HFF-Myc (cell line): ENCODE measurements at places on chromosomes 7 and 10.

GRCh38 chr7:138924501-138925225 is 56.5 kb downstream of the KIAA1549 start:
- no peak for DNase-seq

DNA sequence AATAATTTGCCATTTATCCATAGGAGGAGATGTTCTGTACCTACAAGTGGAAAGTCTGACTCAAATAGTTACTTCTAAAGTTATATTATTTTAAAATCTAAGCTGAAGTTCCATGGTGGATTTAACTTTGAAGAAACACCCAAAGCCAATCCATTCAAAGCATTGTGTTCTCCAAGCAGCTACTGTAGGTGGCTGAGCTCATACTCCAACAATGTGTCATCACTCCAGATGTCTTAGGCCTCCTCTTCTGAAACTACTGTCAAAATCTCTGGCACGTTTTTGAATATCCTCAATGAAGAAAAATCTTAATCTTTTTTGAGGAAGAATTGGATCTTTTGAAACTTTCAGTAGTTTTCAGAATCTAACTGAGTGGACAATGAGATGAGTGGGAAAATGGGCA is 169.1 kb downstream of the PTEN start:
- no peak for DNase-seq

DNA sequence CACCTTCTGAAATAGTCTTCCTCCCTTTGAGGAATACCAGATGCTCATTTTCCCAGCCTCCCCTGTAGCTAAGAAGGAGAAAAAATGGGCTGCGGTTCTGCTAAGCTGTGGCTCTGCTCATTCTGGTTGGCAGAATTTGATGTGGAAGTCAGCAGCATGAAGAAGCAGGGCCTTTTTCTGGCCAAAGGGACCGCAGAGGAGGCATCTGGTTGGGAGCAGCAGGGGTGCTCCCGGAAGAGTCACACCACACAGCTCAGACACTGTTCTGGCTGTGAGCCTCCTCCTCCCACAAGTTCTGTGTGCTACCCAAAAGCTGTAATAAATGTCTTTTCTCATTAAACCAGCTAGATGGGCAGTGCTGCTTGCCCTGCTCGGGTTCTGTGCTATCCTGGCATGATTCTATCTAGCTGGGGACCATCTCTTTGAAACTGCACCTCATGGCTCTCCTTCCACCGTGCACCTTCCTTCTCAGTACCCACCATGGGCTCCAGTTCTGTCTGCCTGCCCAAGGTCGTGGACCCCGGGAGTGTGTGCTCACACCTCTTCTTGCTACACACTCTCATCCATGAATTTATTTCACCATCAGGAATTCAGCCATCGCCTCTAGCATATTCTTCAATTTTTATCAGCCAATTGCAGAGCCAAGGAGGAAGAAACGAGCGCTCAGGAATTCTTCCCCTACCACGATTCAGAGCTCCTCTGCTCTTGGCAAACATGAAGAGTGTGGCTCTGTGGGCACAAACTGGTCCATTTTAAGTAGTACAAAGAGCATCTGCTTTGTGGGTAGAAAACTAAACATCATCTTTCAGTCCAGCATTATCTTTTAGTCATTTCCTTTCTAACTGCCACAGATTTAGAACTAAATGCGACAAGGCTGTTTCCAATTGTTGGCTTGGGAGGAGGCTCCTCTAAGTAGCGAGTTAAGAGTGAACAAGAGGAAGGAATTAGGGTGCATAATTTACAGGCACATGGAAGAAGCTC is 76.9 kb downstream of the FAM171A1 start:
- DNase-seq: no peak

DNA sequence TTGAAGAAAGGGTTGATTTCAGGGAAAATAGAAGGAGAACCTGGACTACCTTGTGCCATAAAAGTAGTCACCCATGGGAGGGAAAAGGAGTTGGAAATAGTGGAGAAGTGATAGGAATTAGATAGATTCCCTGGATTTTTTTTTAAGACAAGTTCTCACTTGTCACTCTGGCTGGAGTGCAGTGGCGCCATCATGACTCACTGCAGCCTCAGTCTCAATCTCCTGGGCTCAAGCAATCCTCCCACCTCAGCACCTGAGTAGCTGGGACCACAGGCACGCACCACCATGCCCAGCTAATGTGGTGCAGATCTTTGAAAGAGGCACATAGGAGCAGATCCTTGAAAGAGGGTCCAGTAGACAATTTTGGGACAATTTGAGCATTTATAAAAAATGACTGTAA is 9.5 kb upstream of the BLNK start:
- DNase-seq: no peak

- DNase-seq: no peak
Observed at GRCh38 chr7:148773334-148773733, 74.6 kb downstream of the CUL1 start.

GRCh38 chr7:125775317-125775716 is 845.7 kb upstream of the POT1 start:
- no peak for DNase-seq

GRCh38 chr10:93938140-93938539 is 44.4 kb downstream of the SLC35G1 start:
- DNase-seq: no peak

GRCh38 chr10:78924319-78925003 is 144.3 kb upstream of the ZMIZ1 start:
- no peak for DNase-seq

DNA sequence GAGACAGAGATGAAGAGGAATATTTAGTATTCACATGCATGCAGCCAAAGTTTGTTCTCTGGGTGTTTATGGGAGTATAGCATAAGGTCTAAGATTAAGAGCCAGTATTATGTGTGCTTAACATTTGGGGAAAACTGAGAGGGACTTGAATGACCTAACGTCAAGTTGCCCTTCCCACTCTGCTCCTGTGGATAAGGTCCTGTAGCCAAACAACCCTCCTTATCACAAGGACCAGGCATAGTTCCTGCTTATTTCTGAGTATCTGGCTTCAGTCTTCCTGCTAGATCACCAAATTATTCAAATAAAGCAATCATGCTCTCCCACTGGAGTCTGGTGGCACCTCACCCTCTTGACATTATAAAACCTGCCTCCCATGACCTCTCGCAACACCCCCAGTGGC is 137.9 kb upstream of the SEMA3E start:
- no peak for DNase-seq

GRCh38 chr10:105658696-105659095 is 1017.6 kb downstream of the SORCS3 start:
- DNase-seq: no peak

DNA sequence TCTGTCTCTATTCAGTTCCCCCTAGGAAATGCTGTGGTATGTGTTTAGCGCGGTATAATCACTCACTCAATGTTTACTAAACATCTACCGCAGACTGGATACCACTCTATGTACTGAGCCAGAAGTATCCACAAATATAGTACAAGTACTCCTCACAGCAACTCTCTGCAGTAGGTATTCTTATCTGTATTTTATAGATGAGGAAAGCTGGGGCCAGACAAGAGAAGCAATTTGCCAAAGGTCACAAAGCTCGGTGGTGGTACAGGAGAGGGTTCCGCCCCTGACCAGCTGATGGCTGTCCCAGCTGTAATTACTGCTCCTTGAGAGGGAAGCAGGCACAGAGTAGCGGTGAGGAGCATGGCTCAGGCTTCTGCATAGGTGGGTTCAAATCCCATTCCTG is 184.1 kb downstream of the DOCK4 start:
- no peak for DNase-seq

DNA sequence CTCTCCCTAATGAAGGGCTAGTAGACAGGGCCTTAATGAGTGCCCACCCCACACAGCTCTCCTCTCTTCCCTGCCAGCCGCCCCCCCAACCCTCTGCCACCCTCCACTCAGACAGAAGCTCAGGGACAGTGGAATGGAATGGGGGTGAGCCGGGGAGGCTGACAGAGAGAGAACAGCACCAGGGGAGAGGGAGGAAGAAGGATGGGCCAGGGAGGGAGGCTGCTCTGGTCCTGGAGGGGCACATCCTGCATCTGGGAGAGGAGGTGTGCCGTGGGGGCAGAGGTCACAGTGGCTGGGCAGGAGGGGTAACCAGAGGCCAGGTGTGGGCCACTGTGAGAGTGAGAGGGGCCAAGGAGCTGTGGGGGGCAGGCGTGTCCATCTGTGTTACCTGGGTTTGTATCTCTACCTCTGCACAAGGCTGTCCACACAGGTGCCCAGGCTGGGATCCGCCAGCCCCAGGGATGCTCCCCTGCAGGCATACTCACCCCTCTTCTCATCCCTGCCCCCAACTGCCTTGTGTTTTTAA is 2.4 kb downstream of the NYAP1 start:
- no peak for DNase-seq

- DNase-seq: peak; percentile 11
Observed at GRCh38 chr7:128737867-128738385, 1.2 kb upstream of the CALU start.

DNA sequence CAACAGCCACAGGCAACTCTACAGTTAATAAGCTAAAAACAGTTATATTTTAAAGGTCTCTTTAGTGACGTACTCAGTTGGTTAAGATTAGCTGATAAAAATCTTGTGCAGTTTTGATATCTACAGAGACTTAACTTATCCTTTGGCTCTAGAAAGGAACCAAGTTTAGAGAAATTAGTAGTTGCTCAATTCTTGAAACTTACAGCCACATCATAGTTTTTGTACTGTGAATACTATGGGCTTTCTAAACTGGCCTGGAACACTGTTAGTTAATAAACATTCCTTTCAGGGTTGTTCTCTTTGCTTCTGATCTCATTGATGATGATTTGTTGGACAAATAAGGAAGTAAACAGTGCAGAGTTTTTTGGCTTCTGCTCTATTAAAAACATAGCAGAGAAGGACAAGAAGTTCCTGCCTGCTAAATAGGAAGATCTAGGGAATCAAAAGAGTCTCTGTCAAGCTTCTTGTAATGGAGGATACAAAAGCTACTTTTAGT is 73.1 kb downstream of the MKLN1 start:
- DNase-seq: no peak

- no peak for DNase-seq
Observed at GRCh38 chr10:70315276-70315675, 31.5 kb upstream of the NPFFR1 start.

DNA sequence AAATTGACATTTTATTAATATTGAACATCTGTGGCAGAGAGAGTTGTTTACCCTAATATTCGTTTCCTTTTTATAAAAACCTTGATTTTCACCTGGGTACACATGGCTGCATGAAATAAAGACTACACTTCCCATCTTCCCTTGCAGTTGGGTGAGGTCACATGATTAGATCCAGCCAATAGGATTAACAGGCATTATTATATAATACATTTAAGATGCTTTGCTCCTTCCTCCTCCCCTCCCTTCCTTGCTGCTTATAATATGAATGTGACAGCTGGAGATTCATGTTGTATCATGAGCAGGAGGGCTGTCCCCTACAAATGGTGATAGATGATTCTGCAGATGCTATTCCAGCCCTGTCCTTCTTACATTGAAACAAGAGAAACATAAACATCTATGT is 146.6 kb downstream of the SH2D4B start:
- DNase-seq: no peak

- DNase-seq: no peak
Observed at GRCh38 chr10:44422570-44423101, 37.7 kb upstream of the CXCL12 start.

DNA sequence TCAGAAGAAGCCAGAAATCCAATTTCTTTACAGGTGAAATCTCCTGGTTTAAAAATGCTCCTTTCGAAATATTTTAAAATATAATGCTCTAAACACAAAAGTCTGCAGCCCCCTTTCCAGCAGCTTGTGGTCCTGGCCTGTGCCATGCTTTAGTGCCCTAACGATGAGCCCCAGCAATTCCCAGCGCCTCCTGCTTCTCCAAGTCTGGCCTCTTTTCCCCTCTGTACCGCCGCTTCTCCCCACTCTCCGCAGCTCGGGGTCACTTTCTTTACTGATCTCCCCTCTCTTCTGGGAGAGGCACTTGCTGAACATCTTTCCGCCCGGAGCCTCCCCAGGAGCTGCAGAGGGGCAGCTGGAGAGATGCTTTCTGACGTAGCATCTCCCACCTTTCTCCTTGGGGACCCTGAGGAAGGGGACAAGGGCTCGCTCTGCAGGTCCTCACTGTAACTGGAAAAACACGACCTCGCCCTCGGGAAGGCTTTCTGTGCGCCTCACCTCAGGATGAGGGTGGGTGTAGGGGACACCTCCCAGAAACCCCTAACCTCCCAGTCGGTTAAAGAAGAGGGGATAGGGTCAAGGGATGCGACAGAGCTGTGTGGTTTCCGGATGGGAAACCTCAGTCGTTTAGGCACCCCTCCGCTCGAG is 565 bp upstream of the INA start:
- DNase-seq: no peak

DNA sequence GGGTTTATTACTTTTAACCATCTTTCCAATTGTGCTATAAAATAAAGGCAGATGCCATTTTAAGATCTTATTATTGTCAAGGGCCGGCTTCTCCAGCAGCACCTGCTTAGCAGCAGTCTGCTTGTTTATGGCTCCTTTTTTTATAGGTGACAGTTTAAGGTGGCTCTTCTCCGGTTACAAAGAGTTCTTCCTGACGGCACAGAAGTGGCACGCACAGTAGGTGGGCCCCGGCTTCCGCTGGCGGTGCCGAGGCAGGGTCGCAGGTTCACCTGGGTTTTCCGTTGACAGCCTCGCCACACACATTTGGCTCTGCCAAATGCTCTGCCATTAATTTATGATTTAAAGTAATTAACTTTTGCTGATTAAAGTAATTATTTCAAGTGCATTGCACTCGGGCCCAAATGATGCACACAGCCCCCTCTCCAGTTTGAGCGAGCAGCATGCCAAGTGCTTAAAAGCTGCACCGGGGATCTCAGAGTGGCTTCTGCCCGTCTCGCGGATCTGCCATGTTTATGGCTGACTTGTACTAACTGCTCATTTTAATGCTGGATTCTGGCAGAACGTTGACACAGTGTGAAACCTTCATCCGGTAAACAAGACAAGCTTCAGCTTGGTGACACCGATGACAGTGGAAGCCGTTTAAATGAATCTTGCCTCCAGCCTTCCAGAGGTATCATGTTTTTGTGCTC is 355.1 kb upstream of the MKI67 start:
- DNase-seq: no peak

DNA sequence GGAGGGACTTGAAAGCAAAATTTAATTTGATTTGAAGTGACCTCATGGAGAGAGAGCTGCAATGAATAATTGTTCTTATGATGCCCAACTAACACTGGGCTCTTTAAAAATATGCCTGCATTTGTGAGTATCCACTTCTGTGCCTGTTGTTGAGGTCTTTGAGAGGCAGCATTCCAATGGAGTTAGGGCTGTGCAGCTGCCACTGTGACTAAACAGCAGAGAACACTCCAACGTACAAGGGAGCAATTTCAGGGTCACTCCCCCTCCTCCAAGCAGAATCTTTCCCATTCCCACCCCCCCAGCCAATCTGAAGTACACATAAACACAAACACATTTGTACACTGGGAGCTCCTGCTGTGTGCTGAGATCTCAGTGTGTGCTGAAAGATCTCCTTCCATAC is 28.0 kb upstream of the GSAP start:
- DNase-seq: no peak

- DNase-seq: no peak
Observed at GRCh38 chr7:156002362-156003066, 190.3 kb upstream of the SHH start.

- DNase-seq: no peak
Observed at GRCh38 chr7:128347647-128348097, 4.0 kb upstream of the RBM28 start.
